ENCODE measurements at places on chromosomes 5 and 9.

- DNase-seq, result no peak
Measured at GRCh38 chr5:111447099-111447498, 65.2 kb downstream of the STARD4 start.

- no peak for DNase-seq
Measured at GRCh38 chr5:44774279-44774880, 34.4 kb upstream of the MRPS30 start.

GRCh38 chr9:97895695-97896332 is 26.5 kb downstream of the TRMO start:
- no peak for DNase-seq

DNA sequence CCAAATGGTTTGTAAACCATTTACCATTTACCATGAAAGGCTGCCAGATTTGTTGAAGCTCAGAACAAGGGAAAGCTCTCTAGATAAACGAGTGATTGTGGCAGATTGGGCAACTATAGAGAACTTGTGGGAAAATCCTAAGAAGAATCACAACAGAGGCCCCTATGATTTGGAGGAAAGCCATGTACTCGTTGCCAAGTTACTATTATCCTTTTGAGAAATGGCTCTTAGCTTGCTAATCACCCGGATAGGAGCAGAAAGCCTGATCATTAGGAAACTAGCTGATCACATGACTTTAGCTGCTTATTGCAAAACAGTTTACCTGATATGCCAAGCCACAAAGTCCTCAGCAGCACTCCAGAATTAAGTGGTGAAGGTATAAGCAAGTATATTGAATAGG is 23.5 kb upstream of the ATG10 start:
- DNase-seq, result no peak

GRCh38 chr9:129014608-129015007 is 13.5 kb downstream of the SH3GLB2 start:
- DNase-seq, result no peak

DNA sequence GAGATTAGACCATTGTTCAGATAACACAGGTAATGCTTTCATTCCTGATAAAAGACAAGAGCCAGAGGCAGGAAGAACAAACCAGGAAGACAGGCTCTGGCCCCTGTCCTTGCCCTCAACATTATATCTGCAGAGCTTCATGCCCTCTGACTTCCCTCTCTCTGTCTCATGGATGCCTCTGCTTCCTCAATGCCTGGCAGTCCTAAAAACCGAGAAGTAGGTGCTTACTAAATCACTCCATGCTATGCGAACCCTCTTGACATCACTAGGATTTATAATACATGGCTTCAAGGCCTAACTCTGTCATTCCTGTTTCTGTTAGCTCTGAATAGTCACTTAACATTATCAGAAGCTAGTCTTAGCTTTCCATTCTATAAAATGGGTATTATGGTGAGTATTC is 117.8 kb downstream of the TLR4 start:
- no peak for DNase-seq

GRCh38 chr5:137758715-137759306 is 4.6 kb upstream of the HNRNPA0 start:
- DNase-seq, result no peak

DNA sequence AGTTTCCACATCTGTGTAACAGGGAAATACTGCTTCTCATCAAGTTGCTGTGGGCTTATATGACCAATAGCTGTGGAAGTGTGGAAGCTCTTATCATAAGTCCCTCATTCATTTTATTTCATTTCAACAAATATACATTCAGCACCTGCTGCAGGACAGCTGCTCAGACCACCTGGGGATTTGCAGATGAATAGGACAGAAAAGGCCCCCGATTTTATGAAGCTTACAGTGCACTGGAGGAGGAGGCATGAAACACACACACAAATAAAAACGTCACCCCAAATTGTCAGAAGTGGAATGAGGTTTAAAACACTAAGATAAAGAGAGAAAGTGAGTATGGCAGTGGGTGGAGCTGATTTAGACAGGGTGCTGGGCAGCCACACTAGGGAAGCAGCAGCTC is 107.2 kb downstream of the DRD1 start:
- DNase-seq, result no peak

Data from tibial artery (tissue), 4 donors.